ENCODE measurements at places on chromosomes 16 and 17. TPM values are rescaled to one million over a fixed set of nuclear protein-coding genes. Genes with fewer than 3 reads are reported as not detected.

DNA sequence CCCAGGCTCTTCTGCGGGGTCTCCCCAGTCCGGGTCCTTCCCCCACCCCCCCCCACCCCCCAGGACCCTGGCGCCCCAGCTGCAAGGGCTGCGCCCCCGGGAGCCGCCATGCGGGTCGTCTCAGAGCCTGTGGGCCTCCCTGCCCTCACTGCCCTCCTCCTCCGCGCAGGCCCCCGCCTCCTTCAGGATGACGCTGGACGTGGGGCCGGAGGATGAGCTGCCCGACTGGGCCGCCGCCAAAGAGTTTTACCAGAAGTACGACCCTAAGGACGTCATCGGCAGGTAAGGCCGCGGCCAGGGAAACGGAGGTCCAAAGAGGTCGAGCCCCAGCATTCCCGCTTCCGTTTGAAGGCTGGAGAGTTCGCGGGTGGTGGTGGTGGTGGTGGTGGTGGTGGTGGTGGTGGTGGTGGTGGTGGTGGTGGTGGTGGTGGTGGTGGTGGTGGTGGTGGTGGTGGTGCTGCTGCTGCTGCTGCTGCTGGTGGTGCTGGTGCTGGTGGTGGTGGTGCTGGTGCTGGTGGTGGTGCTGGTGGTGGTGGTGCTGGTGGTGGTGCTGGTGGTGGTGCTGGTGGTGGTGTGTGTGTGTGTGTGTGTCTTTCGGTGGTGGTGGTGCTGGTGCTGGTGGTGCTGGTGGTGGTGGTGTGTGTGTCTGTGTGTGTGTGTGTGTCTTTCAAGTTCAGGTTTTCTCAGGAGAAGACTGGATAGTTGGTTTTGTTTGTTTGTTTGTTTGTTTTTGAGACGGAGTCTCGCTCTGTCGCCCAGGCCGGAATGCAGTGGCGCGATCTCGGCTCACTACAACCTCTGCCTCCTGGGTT, 615 bp downstream of the PHKG2 start:
- DNase-seq: peak; percentile 47

- no peak for DNase-seq
These were observed at the start of gene RIPOR1 for GRCh38 chr16:67528222-67528869. RIPOR1 (plus strand) TSS chr16:67528829; CDS start chr16:67538447, 9,618 bp downstream.

GRCh38 chr16:66594739-66595138, 9.8 kb upstream of the CMTM3 start:
- no peak for DNase-seq

DNA sequence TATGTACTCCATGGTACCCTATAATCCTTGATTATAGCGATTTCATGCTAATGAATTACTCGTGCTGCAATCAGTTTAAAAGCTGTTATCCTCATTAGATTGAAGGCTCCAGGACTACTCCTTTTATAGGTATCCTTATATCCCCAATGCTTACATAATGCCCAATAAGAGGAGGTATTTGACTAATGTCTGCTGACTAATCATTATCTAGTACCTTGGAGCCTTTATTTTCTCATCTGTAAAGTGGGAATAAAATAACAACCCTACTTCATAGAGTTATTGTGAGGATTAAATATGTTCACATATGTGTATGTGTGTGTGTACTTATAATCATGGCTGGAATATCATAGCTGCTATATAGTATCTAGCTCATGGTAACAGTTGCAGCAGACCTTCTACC, 1031.5 kb downstream of the CDH11 start:
- DNase-seq: no peak

- DNase-seq: no peak
These were observed 189.0 kb upstream of the CIBAR2 start for GRCh38 chr16:85301231-85301630.

Gene KRTAP4-3
- total RNA-seq: not detected

Gene IL17C
- 0.37 TPM for total RNA-seq
